ENCODE measurements at places on chromosomes 2 and 18. TPM values are rescaled to one million over a fixed set of nuclear protein-coding genes. Genes with fewer than 3 reads are reported as not detected.

DNA sequence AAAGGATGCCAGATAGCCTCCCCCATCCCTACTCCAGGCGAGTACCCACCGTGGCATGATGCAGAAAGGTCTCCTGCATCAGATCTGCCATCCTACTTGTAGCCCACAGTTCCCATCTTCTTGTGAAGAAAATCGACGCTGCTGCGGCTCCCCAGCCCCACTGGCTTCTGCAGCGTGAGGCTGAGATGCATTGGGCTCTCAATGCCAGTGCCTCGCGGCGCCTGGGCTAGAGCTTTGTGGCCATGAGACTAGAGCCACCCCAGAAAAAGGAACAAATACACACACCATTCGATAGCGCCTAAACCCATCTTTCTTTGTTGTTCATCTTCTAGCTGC lies 2.8 kb downstream of the NOL4 start:
- no peak for DNase-seq

- no peak for DNase-seq
These were observed 58.7 kb upstream of the LRP1B start for GRCh38 chr2:142189501-142189900.

DNA sequence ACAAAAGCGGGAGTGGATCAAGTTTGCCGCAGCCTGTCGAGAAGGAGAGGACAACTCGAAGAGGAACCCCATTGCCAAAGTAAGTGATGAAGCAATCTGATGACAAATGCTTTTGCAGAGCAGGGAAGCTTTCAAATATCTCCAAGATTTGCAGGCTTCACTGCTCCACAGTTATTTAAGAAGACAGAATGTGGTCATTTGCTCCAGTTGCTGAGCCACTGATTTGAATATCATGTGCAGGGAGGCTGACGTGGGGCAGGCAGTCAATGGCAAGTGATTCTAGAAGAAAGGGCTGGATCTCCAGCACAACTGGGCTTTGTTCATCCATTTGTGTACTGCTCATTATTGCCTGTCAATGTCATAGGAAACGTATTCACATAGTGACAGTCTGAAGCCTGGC lies 10.2 kb downstream of the DSG4 start:
- DNase-seq, result no peak

C2orf92 gene
- total RNA-seq, result 2.1 TPM

- DNase-seq, result no peak
These were observed 21.5 kb upstream of the CYP1B1 start for GRCh38 chr2:38097258-38097987.

RTKN gene
- total RNA-seq, result 7.8 TPM

LHCGR gene
- total RNA-seq, result not detected

Data from psoas muscle (tissue), 8 donors.